ENCODE measurements at places on chromosomes 1 and 21. TPM values are rescaled to one million over a fixed set of nuclear protein-coding genes. Genes with fewer than 3 reads are reported as not detected.

The SPATA21 gene
- polyA plus RNA-seq, result not detected

The DYRK3 gene
- 5.5 TPM for polyA plus RNA-seq

GRCh38 chr1:2128189-2128901, 66.2 kb downstream of the FAAP20 start:
- DNase-seq, result no peak

The ATP13A2 gene
- polyA plus RNA-seq, result 19.6 TPM

The C8B gene
- not detected for polyA plus RNA-seq

The DEGS1 gene
- 89.3 TPM for polyA plus RNA-seq
